ENCODE measurements at places on chromosomes 5 and 9.

GRCh38 chr5:172430354-172430753, 24.0 kb downstream of the SH3PXD2B start:
- DNase-seq, result no peak

DNA sequence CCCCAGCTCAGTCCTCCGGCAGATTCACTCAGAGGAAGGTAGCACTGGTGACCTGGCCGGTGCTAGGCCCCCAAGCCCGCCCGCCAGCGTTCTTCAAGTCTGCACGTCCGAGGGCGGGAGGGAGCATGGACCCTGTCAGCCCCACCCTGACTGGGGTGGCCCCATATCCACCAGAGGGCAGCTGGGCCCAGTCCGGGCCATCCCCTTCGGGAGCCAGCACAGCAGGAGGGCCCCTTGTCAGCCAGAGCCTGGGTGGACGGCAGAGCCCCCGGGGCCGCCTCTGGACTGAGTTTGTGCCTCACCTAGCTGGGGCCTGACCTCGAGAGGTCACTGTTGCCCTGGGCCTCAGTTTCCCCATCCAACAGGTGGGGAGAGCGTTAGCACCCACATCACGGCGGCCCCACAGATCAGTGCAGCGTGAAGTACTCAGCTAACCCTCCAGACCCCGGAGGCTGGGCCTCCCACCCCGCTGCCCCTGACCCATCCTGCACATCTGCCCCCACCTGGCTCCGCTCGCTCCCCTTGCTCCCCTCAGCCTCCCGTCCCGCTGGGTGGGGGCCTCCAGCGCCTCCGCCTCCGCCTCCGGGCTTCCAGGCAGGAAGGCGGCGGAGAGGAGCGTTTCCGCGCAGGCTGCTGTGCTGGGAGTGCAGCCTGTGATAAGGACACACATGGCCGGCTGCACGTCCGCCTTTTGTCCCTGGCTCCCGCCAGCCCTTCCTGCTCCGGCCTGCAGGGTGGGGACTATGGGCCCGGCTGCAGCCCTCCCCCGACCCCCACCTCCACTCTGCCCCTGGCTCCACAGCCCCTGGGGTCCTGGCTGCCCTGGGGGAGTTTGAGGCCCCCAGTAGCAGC, 16.6 kb upstream of the EGFL7 start:
- DNase-seq, result no peak

DNA sequence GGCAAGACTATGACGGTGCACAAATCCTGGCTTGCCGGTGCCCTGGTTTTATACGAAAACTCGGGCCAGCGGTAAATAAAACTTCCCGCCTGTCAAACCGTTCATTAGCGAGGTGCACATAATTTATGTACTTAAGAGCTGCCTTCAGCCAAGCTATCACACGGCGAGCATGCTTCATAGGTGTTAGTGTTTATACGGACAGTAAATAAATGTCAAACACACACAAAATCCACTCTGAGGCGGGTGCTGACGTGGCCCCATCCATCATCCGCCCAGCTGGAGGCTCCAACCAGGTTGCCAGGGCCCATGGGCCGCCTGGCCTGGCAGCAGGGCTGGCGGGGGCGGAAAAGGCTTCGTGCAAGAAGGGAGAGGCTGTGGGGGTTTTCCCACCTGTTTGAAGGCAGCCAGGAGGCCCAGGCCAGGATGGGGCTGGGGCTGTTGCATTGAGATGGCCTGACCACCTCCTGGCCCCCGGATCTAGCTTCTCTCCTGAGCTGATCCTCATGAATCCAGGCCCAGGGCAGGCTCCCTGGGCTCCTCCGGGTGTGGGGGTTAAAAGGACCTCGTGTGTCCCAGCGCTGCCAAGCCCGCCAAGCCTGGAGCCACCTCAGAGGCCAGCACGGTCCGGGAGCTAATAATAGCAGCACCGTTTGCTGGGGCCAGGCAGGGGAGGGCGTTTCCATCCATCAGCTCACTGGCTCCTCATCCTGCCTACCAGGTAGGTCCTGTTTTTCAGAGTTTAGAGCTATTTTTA, 43.2 kb downstream of the BARX1 start:
- no peak for DNase-seq

DNA sequence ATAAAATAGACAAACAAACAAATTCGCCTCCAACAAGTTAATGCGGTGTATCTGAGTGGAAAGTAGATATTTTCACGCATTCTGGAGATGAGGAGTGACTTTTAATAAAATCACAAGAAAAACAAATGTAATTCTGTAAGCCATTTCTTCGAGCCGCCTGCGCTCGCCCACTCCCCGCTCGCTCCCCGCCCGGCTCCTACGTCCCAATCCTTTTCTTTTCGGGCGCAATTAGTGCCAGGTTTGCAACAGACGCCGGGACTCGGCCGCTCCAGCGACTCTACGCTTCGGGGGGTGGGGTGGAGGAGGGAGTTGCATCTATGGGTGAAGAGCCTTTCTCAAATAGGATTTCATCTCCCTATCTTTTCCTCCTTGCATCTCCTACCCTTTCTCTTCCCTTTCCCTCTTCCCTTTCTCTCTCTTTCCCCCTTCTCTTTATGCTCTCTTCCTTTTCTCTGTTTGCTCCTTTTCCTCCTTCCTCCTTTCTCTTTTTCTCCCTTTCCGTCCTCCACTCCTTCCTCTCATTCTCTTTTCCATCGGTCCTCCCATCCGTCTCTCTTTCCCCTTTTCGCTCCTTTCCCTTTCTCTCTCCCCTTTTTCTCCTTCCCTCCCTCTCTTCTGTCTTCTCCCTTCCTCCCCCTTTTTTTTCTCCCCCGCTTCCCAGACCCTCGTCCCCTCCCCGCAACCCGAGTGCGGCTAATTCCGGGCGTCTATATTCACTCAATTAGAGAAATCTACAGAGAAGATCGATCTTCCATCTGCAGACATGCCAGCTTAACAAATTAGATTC, 6.1 kb upstream of the OTP start:
- DNase-seq, result no peak

- DNase-seq, result no peak
Measured at GRCh38 chr5:36796155-36796554, 80.4 kb upstream of the NIPBL start.

- no peak for DNase-seq
Measured at GRCh38 chr9:91371894-91372293, 10.2 kb upstream of the AUH start.

GRCh38 chr5:115179030-115179393, 9.3 kb upstream of the TRIM36 start:
- no peak for DNase-seq

DNA sequence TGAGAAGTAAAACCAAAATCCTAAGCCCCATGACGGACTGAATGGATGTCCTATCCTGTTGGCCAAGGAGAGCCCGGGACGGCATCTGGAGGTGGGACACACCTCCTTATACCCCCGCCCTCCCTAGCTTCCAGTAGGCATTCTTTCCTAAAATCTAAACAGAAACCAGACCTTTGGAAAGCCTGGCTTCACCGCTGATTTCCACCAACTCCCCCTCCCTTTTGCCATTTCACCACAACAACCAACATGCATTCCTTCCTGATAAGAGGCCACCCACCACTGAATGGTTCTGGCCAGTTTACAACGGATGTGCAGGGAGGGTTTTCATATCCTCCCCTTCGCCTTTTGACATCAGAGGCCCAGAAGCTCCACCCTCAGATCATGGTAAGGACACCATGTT, 9.2 kb upstream of the RARS1 start:
- DNase-seq, result no peak

GRCh38 chr9:137593176-137593575, 2.9 kb upstream of the ZMYND19 start:
- no peak for DNase-seq

DNA sequence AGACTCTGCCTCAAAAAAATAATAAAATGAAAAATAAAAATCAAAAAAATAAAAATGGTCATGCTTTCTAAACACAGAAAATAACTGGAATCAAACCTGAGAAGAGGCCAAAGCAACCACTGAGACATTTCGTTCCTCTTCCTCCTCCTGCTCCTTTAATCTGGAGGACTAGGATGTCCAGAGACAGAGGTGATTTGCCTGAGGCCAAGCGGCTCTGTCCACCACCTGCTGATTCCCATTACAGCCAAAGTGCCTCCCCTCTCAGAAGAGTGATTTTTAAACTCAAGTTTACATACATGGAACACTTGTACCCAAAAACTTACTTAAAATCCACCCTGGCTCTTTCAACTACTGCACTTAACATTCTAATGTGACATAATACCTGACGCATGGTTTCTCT, 65.6 kb downstream of the TLE1 start:
- no peak for DNase-seq

DNA sequence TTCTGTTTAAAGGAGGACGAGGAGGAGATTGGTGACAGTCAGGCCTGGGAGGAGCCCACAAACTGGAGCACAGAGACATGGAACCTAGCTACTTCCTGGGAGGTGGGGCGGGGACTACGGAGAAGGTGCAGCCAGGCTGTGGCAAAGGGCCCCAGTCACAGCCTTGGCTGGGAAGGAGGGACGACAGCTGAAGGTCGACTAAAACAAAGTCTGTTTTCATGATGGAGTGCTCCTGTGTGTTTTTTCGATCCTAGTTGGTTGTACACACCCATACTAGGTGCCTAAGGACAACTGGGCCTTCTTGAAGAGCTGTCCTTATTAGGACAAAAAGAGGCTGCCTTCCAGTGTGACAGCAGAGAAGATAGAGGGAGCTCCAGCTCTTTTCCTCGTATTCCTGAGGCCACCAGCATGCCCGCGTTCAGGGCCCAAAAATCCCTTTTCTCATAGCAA, 2.9 kb downstream of the CCDC107 start:
- DNase-seq, result no peak

- no peak for DNase-seq
Measured at GRCh38 chr9:12933957-12934356, 159.1 kb downstream of the LURAP1L start.

DNA sequence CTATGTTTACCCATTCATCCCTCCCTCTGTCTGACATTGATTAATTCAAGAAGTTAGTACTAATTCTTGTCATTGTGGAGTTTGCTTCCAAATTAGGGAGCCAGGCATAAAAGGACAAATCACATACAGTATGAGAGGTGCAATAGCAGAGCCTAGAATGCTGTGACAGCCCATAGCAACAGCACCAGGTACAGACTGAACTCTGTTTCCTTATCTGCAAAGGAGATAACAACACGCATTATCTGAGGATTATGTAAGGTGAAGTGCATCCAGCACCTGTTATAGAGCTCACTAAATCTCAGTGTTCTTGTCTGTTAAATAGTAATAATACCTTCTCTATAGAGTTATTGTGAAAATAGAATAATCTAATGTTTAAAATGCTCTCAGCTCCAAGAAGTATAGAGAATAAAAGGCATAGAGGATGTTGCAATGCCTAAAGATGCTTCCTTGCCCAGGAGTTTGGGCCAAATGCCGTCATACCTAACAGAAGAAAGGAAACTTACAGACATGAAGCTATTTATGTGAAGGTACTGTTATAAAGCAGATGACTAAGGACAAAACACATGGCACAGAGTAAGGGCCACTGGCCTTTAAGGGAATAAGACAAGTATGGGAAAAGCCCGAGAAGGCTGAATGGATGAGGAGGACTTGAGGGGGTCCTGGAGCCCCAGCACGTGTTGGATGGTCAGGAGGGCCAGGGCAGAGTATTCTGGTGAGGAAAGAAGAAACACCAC, 214.5 kb downstream of the ATP10B start:
- no peak for DNase-seq

DNA sequence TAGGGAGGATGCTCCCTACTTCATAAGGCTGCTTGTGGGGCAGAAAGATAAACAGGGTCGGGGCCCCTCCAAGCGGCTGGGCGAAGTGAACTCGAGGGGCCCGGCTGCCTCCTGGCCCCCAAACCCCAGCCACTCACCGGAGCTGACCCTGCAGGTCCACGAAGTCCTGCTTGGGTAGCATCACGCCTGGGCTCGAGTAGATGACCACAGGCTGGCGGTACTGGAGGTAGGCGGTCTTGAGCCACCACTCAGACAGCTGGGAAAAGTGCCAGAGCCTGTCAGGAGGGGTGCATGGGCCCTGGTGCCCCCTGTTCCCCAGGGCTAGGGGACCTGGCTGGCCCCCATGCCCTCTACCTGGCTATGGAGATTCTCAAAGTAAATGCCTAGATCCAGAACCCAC, 6.5 kb downstream of the CRAT start:
- no peak for DNase-seq

Data from CD4-positive, alpha-beta T cell treated with Interleukin-17A for 1 hour (primary cell).